ENCODE measurements at places on chromosomes 11 and 22. TPM values are rescaled to one million over a fixed set of nuclear protein-coding genes. Genes with fewer than 3 reads are reported as not detected.

LRRN4CL gene
- 12.1 TPM for total RNA-seq

ARHGAP8 gene
- not detected for total RNA-seq

TEX54 gene
- total RNA-seq, result not detected

PATE2 gene
- not detected for total RNA-seq

C11orf16 gene
- not detected for total RNA-seq

IL18 gene
- total RNA-seq, result 9.0 TPM

MYBPC3 gene
- total RNA-seq, result not detected

AGBL2 gene
- total RNA-seq, result not detected

DNA sequence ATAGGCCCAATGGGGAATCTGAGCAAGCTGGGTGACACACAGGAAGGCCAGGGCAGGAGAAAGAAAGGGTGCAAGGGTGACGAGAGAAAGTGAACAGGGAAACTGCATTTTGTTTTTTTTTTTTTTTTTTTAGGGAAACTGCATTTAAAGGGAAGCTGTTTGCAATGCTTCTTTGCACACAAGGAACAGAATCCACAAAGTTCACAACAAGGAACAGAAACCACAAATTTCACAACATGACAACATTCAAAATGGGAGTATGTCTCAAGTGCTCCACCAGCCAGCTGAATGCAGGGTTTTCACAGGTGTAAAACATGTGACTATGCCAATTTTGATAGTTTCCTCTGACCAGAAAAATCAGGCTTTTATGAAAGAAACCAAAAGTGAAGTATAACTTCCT is 6.8 kb upstream of the PLAAT3 start:
- no peak for DNase-seq
- no peaks in the 10 kb centered on the region for H3K36me3 ChIP-seq
- H3K4me3 ChIP-seq, result no peak overlapping the region
- H3K27ac ChIP-seq, result no peak overlapping the region
- no peaks in the 10 kb centered on the region for H3K4me1 ChIP-seq

GRCh38 chr11:115325523-115325922 is 178.7 kb downstream of the CADM1 start:
- H3K27me3 ChIP-seq, result no peaks in the 10 kb centered on the region
- H3K4me3 ChIP-seq, result no peak overlapping the region
- no peak for DNase-seq
- H3K36me3 ChIP-seq, result no peaks in the 10 kb centered on the region
- H3K27ac ChIP-seq, result no peak overlapping the region

- peaks cover 31% of the 10 kb centered on the region for H3K36me3 ChIP-seq
- peaks cover 9% of the 10 kb centered on the region for H3K4me1 ChIP-seq
- no peak overlapping the region for H3K4me3 ChIP-seq
- H3K27me3 ChIP-seq, result no peaks in the 10 kb centered on the region
These were observed 5.0 kb downstream of the INCENP start for GRCh38 chr11:62128835-62129234.

GRCh38 chr11:73420136-73420535 is 43.9 kb downstream of the RELT start:
- H3K36me3 ChIP-seq, result peaks cover 9% of the 10 kb centered on the region
- no peak for DNase-seq
- H3K4me1 ChIP-seq, result no peaks in the 10 kb centered on the region
- no peak overlapping the region for H3K4me3 ChIP-seq
- H3K27ac ChIP-seq, result no peak overlapping the region

DNA sequence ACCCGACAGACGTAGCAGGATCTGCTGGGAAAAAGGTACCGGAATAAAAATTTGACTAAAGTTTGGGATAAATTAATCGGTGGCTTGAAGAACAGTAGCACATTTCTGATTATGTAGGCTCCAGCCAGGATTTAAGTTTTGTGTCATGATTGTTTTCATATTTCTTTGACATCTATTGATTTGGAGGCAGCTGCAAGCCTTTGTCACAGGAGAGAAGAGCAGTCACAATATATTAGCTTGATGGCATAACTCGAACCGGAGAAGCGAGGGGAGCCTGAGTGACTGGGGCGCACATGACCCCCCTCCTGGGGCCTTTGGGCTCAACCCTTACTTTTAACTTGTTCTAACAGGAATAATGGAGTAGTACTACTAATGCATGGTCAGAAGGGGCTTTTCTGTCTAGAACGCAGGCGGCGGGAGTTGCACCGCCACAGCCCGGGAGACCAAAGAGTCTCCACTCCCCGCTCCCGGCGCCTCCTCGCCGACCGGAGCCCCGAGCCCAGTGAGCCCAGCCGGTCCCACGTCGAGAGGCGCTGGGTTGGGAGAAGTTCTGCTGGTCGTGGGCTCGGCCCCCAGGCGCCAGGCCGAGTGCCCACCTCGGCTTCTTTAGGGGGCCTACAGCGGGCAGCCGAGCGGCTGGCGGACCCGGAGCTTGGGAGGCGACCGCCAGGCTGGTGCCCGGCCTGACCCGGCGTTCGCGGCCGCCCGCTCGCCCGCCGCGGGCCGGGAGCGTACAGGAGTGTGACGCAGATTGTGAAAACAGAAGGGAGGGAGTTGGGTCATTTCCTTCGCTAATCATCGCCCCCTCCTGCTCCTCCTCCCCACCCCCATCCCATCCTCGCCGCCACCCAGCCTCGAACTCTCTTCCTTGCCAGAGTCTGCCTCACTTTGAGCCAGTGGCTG is 15.7 kb upstream of the PAX6 start:
- no peak overlapping the region for H3K27ac ChIP-seq
- H3K36me3 ChIP-seq, result no peaks in the 10 kb centered on the region
- peaks cover 25% of the 10 kb centered on the region for H3K27me3 ChIP-seq
- no peaks in the 10 kb centered on the region for H3K4me1 ChIP-seq
